ENCODE measurements at places on chromosomes 1 and 21. TPM values are rescaled to one million over a fixed set of nuclear protein-coding genes. Genes with fewer than 3 reads are reported as not detected.

The TXNIP gene
- 0.26 TPM for total RNA-seq

The DNASE2B gene
- not detected for total RNA-seq

The SELL gene
- total RNA-seq = 0.29 TPM

The KLHL21 gene
- 26.9 TPM for total RNA-seq

The CELA3A gene
- not detected for total RNA-seq

The PLA2G2C gene
- not detected for total RNA-seq

The MROH7 gene
- total RNA-seq = not detected

The KRTAP13-3 gene
- total RNA-seq = not detected

The RSPO1 gene
- 0.08 TPM for total RNA-seq

The CFHR4 gene
- not detected for total RNA-seq

The VSIG8 gene
- 0.06 TPM for total RNA-seq

The ADAMTSL4 gene
- 3.4 TPM for total RNA-seq

The PRDM2 gene
- 8.2 TPM for total RNA-seq

The AMY1A gene
- not detected for total RNA-seq

The BATF3 gene
- total RNA-seq = 31.4 TPM

The OVAAL gene
- total RNA-seq = not detected

The ATP5PB gene
- 258 TPM for total RNA-seq

The NBPF20 gene
- 3.9 TPM for total RNA-seq

The RRP1B gene
- 34.7 TPM for total RNA-seq

The RIPK4 gene
- total RNA-seq = 13.3 TPM

The KPRP gene
- total RNA-seq = not detected

The RAVER2 gene
- total RNA-seq = 5.9 TPM

The OR2T2 gene
- total RNA-seq = not detected

The DAB1 gene
- total RNA-seq = not detected

The PLA2G2D gene
- total RNA-seq = not detected

The TMEM82 gene
- not detected for total RNA-seq

The S100A14 gene
- total RNA-seq = 0.36 TPM

The AADACL3 gene
- total RNA-seq = not detected

The PCP4 gene
- not detected for total RNA-seq

The CTPS1 gene
- total RNA-seq = 93.6 TPM

The GPR61 gene
- not detected for total RNA-seq

The RNU1-2 gene
- total RNA-seq = not detected

The CASQ1 gene
- total RNA-seq = not detected

The TAS1R2 gene
- not detected for total RNA-seq

The GOLPH3L gene
- 19.0 TPM for total RNA-seq

The POTED gene
- total RNA-seq = not detected

The KMO gene
- total RNA-seq = 1.0 TPM

The TAGLN2 gene
- 1,056 TPM for total RNA-seq

The HTR6 gene
- 0.17 TPM for total RNA-seq

The DSCAM gene
- total RNA-seq = not detected

All from A549 treated with DMSO at 1 μM for 4 hours (cell line).